ENCODE measurements at places on chromosomes 12 and 14.

GRCh38 chr14:99654235-99654985 lies 9.5 kb downstream of the HHIPL1 start:
- peak; percentile 59 for DNase-seq

DNA sequence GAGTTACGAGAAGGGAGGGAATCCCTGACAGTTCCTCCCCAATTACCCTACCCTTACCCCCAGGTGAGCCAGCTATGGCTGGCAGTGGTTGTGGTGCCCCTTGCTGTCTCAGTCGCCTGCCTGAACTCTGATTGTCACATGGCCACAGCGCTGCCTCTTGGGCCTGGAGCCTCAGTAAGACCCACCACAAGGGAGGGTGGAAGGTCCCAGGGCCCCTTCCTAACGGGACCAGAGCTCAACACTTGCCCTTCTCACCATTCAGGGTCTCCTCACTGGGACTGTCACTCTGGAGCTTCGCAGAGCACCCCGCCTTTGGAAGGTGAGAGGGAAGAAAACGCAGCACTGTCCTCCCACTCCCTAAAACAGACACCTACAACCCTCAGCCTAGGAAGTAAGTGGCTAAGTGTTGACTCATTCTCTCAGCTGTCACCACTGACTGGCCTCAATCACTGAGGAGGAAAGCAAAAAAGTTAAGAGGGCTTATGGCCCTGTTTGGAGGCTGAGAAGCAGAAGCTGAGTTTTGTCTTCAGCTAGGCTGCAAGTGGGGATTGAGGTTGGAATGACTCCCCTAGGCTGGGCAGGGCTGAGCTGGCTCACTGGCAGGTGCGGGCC lies 1.0 kb downstream of the TMEM253 start:
- DNase-seq, result no peak

DNA sequence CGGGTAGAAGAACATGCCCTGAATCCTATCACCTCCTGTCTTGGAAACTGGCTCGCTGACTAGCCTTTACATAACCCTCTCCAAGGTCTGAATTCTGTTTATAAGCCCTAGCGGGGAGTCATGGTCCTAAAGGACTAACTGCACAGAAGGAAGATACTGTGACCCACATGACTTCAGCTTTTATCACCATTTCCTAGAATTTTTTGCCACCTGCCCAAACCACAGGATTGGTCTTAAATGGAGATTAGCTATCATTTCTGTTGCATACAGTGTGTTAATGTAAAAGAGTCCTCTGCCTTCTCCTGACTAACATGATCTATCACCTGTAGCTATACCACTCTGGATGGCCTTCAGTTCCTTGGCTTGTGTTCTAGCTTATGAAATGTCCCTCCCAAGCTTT lies 319.2 kb downstream of the DUSP6 start:
- DNase-seq, result no peak

DNA sequence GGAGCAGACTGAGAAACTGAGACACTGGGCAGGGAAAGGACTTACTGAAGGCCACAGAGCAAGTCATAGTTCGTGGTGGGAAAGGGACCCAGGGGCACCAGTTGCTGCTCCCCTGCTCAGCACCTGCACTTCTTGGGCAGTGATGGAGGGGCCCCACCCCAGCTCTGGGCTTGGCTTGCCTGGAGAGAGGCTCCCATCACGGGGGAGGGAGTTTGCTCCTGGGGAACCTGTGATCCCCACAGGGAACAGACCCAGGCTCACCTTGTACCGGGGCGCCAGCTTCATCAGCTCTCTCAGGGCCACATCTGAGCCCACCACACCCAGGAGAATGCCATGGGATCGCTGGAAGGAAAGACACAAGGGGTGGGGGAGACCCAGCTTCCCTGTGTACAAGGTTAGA lies 39.8 kb downstream of the CACNA2D4 start:
- DNase-seq, result no peak

GRCh38 chr12:52402377-52402776 lies 3.8 kb downstream of the KRT82 start:
- DNase-seq, result no peak

DNA sequence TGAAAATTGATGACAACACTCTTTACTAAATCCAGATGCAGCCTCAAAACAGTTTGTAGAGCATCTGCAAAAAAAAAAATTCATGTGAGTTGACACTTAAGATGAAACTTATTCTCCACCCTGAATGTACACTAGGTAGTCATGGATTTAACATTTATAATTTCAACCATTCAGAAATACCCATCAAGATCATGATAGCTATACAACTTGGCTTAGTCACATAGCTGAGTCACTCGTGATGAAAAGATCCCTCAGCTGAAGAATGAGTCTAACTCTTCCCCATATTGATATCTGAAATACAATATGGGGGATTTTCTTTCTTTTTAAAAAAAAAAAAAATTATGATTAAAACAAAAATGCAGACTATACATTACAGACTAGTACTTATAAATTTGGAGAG lies 104.8 kb upstream of the PLEKHG7 start:
- DNase-seq, result peak; percentile 63
